ENCODE measurements at places on chromosomes 11 and 22.

- DNase-seq, result no peak
These were observed 37.8 kb downstream of the PAMR1 start for GRCh38 chr11:35487532-35488078.

DNA sequence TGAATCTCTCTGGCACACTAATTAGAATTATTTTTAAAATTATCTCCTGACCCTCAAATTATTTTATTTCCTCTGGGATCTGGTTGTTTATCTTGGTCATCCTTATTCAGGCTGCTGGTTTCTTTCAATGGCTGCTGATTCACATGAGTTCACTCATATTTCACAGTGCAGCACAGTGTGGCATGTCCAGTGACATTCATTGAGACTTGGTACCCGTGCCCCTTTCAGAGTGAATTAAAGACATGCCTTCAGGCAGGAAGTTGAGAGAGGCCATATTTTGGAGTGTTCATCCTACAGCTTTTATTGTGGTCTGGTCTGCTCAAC is 13.5 kb downstream of the DCPS start:
- no peak for DNase-seq

DNA sequence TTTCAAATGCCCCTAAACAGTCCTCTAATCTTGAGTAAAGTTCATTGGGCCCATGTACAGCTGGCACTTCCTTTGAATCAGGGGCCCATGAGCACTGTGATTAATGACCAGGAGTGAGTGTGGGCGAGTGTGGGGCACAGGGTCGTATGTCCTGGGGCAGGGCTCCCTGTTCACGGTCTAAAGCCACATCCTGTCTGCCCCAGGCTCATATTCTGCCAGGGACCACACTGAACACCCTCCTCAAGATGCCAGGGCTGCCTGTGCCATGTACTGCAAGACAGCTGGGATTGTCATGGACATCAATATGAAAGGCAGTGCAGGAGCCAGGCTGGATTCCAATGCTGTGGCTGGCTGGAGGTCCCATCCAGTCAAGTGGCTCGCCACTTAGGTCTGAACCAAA is 130.5 kb downstream of the KIRREL3 start:
- no peak for DNase-seq

DNA sequence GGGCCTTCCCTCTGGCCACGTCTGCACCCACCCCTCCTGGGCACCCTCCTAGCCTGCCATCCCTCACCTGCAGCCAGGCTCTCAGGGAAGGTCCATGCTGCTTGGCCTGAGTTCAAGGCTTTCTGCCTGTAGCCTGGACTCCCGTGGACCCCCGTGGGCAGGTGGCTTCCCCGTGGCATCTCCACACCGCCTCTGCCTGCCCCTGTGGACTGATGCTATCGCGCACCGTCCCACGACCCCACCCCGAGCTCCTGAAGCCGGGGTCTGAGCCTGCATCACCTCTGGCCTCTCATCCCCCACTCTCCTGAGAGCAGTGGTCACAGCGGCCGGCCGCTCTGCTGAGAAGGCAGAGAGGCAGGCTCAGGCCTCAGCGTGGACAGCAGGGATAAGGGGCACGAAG is 4.5 kb downstream of the IFITM5 start:
- DNase-seq, result no peak

GRCh38 chr11:134882671-134883297 is 470.7 kb upstream of the B3GAT1 start:
- no peak for DNase-seq

- no peak for DNase-seq
These were observed 1190.3 kb upstream of the RAG2 start for GRCh38 chr11:37788141-37788877.

- DNase-seq, result peak; percentile 87
These were observed 774 bp upstream of the E2F8 start for GRCh38 chr11:19241260-19242178.

- no peak for DNase-seq
These were observed 545.4 kb downstream of the TBC1D22A start for GRCh38 chr22:47307822-47308221.

GRCh38 chr11:130839981-130840666 is 76.2 kb downstream of the SNX19 start:
- DNase-seq, result no peak

DNA sequence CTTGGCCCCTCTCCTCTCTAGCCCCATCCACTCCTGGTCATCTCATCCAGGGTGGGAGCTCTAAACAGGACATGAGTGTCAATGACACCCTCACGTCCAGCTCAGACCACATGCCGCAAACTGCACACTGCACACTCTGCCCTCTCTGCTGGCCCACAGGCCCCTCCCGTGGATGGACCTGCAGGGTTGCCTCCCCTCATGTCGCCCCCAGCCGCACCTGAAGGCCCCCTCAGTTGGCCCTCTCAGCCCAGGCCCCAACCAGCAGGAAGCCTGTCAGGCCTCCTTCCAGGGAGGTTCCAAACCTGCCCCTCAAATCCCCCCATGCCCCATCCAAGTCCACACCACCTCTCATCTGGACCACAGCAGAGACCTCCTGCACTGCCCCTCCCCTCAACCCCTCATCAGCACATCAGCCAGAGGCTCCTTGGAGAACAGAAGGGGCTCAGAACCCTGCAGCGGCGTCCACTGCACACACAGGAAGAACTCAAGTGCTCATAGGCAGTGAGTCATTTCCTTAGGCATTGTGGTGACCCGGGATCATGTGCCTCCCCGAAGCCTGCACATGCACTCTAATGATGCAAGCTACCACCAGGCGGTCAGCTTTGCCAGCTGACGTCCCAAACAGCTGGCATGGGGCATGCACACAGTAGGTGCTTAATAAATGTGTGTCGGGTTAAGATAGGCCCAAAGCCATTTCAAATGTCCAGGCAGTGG is 12.9 kb upstream of the CDKN1C start:
- DNase-seq, result no peak

GRCh38 chr11:94655291-94655690 is 88.1 kb downstream of the PIWIL4 start:
- no peak for DNase-seq

All from GM13976 (cell line).